ENCODE measurements at places on chromosomes 1 and 21. TPM values are rescaled to one million over a fixed set of nuclear protein-coding genes. Genes with fewer than 3 reads are reported as not detected.

The RHBDL2 gene
- 0.21 TPM for polyA plus RNA-seq

The PCBP3 gene
- 3.4 TPM for polyA plus RNA-seq

The TRAPPC3 gene
- 125 TPM for polyA plus RNA-seq

The LCE1C gene
- polyA plus RNA-seq: not detected

The B3GALT5 gene
- 0.40 TPM for polyA plus RNA-seq

The OR2M3 gene
- polyA plus RNA-seq: not detected

The GBP5 gene
- polyA plus RNA-seq: 0.29 TPM

The FAM151A gene
- 0.18 TPM for polyA plus RNA-seq

The CLDN17 gene
- polyA plus RNA-seq: not detected

The HSD3B1 gene
- polyA plus RNA-seq: 0.07 TPM

The OR2AK2 gene
- not detected for polyA plus RNA-seq

The CDCA8 gene
- polyA plus RNA-seq: 7.0 TPM

The PCAT6 gene
- polyA plus RNA-seq: 92.9 TPM

The MCOLN3 gene
- 1.6 TPM for polyA plus RNA-seq

The RPL22 gene
- polyA plus RNA-seq: 130 TPM

The KRTAP19-1 gene
- not detected for polyA plus RNA-seq

The ZBTB18 gene
- 1.5 TPM for polyA plus RNA-seq

The PADI2 gene
- polyA plus RNA-seq: 0.11 TPM

The SLAMF8 gene
- polyA plus RNA-seq: not detected

The ADAMTS4 gene
- polyA plus RNA-seq: 3.5 TPM

The RERE gene
- 70.3 TPM for polyA plus RNA-seq

The PEAR1 gene
- 1.1 TPM for polyA plus RNA-seq

The ARHGEF16 gene
- 6.0 TPM for polyA plus RNA-seq

The PLPP3 gene
- 41.3 TPM for polyA plus RNA-seq

The NEK2 gene
- 49.0 TPM for polyA plus RNA-seq

The LRRC8B gene
- 6.6 TPM for polyA plus RNA-seq

The BNIPL gene
- polyA plus RNA-seq: 0.65 TPM

The CLCNKA gene
- polyA plus RNA-seq: 25.5 TPM

The OR2T4 gene
- polyA plus RNA-seq: not detected

The KCNK2 gene
- polyA plus RNA-seq: not detected

The ALX3 gene
- polyA plus RNA-seq: not detected

The GPR25 gene
- not detected for polyA plus RNA-seq

The USP16 gene
- 21.6 TPM for polyA plus RNA-seq

The KCNJ9 gene
- 0.09 TPM for polyA plus RNA-seq

The IL6R gene
- 3.9 TPM for polyA plus RNA-seq

The KDF1 gene
- 0.35 TPM for polyA plus RNA-seq

The HNRNPCL2 gene
- not detected for polyA plus RNA-seq

The SAMD13 gene
- 4.9 TPM for polyA plus RNA-seq

The VAMP3 gene
- polyA plus RNA-seq: 88.3 TPM

The S100A5 gene
- 0.52 TPM for polyA plus RNA-seq

All from cardiac muscle cell (in vitro differentiated cells and primary cell).